HT-29 (cell line): ENCODE measurements at places on chromosomes 5 and 9.

GRCh38 chr5:90612919-90613318, 54.3 kb downstream of the ADGRV1 start:
- no peak for DNase-seq

DNA sequence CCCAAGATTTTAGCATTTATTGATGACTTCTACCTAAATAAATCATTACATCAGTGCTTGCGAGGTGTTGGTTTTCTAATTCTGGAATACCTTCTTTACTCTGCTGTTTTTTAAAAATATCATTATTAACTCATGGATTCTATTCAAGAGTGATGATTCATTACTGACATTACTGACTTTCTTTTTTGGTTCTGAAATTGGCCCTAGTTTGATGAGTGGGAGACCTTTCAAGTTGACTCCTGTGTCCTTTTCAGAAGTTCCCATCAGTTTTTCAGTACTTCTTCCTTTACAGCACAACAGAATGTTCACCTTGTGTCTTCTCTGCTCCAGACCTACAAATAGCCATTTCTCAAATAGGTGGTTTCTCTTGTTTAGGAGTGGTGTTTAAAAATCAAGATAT, 114.1 kb downstream of the PCSK5 start:
- DNase-seq: no peak

- no peak for DNase-seq
Measured at GRCh38 chr9:135101926-135102325, 14.5 kb downstream of the OLFM1 start.

- peak; percentile 63 for DNase-seq
Measured at GRCh38 chr5:109080896-109081295, 328.9 kb downstream of the PJA2 start.

- DNase-seq: no peak
Measured at GRCh38 chr5:15806613-15807012, 306.6 kb downstream of the FBXL7 start.

DNA sequence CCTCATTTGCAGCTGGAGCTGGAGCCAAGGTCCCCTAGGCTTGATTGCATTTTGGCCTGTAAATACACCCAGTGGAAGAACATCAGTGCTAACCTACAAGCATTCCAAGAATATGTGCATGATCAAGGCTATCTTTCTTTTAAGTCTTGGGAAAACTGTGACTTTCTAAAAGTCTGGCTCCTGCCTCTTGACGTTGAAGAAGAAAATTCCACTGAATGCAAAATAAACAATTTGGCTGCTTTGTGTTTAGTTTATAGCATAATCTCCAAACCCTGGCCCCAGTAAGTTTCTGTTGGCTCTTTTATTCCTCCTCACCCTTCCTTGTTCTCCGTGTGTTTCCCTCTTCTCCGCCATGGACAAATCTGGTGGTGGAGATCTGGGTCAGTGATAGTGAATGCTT, 109.3 kb upstream of the TLE1 start:
- no peak for DNase-seq

DNA sequence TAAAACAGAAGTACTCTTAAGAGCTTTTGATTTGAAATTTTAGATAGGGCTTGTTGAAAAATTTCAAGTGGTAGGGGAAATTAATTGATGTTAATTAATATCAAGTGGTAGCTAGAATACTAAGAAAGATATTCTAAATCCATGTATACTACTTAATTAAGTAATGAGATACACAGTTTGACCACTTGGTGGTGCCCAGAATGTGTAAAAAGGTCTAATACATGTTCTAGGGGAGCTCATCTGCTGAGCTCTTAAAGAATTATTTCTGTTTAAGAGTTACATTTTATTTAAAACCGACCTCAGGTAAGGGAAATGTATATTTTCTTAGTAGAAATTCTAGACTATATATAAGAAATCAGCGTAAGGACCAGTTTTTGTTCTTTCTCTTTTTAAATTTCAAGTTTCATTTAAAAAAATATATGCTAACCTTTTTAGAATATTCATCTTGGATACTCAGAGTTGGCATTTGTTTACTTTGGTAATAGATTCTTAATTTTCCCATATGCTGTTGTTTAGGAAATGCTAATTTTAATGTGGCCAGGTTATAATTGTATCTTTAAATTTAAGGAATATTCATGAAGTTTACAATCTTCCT, 61.5 kb downstream of the LNPEP start:
- peak; percentile 71 for DNase-seq

- DNase-seq: no peak
Measured at GRCh38 chr5:122297587-122298298, 14.3 kb upstream of the SNCAIP start.

- DNase-seq: no peak
Measured at GRCh38 chr5:57871496-57871895, 388.9 kb upstream of the ACTBL2 start.

DNA sequence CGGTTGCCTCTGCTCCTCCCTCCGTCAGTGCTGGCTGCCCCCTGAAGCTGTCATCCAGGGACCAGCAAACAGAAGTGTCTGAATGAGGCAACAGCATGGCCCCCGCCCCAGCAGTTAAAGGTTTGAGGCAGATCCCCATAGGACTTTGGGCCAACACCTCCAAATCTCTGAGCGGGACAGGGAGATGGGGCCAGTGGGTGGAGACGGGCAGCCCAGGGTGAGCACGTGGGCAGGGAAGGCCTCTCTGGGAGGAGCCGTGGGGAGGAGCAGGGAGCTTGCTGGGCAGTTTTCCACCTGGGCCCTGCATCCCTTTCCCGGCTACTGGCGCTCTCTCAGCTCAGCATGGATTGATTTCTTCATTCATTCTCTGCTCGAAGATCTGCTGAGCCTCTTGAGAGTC, 39.1 kb upstream of the NOTCH1 start:
- no peak for DNase-seq

DNA sequence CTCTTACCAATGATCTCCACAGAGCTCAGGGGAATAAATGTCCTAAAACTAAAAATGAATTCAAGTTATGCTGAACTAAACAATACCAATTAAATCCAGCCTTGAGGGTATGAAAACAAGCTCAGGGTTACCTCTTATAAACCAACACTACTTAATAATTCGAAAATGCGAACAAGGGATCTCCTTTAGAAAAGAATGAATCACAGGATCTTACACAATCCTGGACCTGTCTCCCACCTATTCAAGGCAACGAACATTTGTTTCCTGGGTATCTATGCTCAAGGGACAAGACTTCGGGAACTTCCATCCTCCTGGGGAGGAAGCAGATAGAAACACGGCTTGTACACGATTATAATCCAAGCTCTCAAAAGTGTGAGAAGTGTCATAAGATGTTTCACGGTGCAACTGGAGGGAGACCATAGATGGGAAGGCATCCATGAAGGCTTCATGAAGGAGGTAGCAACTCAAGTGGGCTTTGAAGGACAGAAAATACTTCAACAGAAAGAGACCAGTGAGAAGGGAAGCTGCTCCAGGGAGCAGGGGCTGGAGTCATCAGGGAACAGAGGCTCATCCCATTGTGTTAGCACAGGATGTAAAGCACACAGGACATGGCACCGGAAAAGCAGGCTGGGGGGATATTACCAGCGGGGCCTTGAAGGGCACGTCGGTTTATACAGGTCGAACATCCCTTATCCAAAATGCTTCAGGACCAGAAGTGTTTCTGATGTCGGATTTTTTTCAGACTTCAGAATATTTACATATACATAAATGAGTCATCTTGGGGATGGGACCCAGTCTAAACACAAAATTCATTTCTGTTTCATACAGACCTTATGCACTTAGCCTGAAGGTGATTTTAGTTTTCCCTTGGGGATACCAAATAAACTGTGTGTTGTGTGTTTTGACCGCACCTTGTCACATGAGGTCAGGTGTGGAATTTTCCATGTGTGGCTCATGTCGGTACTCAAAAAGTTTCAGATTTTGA, 87.4 kb downstream of the TLE1 start:
- no peak for DNase-seq

DNA sequence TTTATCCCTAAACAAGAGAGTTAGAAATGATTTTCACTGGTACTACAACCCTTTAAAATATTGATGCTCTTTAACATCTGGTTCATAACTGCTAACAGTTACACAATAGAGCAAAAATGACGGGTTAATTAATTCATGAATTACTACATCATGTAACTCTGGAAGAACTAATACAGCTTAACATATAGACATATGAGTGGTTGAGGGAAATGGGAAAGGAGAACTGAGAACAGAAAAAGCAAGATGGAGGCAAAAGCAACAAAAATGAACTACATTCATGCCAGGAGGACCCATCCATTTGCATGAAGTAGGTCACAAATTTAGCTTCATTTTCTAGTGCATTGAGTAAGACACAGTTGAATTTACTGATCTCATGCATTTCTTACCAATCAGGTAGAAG, 61.8 kb downstream of the C9 start:
- DNase-seq: no peak

GRCh38 chr5:151684690-151685361, 1.9 kb downstream of the SPARC start:
- no peak for DNase-seq

GRCh38 chr5:27011274-27011673, 27.1 kb downstream of the CDH9 start:
- no peak for DNase-seq

GRCh38 chr9:111483858-111484571, at the start of gene ECPAS:
ECPAS (minus strand) TSS chr9:111484383; CDS start chr9:111472918, 11,465 bp downstream.
- peak; percentile 79 for DNase-seq

- no peak for DNase-seq
Measured at GRCh38 chr5:5466227-5466626, 43.8 kb downstream of the ICE1 start.

- no peak for DNase-seq
Measured at GRCh38 chr5:151250346-151251000, 2.5 kb upstream of the GM2A start.

DNA sequence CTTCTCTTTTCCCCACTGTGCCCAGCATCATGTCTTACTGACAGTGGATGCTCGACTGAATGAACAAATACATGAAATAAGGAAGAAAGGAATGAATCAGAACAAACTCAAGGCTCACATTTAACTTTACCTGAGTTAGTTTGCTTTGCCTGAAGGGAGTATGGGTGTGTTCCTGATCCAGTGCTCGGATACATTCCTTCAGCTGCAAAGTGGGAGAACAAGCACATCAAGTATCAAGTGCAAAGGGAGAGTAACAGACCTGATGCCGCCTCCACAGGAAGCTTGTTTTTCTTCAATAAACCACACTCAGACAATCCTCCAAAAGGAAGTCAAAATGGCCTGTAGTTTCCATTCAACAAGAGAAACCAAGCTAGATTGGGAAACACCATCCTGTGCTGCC, 66.1 kb downstream of the KIF24 start:
- no peak for DNase-seq

DNA sequence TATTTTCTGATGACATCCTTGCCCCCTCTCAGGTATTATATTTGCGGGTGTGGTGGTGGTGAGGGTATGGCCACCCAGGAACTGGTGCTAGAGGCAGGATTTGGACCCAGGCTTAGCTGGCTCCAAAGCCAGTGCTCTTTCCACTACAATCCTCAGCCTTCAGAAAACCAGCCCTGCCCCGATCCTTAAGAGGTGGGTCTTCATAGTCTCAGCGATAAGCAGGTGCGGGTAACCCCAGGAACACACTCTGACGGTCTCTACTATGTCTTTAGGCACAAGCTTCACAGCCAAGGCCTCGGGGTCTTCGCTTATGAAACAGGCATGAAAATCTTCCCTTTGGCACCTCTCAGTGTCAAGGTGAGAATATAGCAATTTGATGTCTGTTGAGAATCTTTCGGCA, 169.3 kb downstream of the FGF18 start:
- no peak for DNase-seq

- DNase-seq: no peak
Measured at GRCh38 chr9:129863059-129863690, 27.9 kb downstream of the USP20 start.

DNA sequence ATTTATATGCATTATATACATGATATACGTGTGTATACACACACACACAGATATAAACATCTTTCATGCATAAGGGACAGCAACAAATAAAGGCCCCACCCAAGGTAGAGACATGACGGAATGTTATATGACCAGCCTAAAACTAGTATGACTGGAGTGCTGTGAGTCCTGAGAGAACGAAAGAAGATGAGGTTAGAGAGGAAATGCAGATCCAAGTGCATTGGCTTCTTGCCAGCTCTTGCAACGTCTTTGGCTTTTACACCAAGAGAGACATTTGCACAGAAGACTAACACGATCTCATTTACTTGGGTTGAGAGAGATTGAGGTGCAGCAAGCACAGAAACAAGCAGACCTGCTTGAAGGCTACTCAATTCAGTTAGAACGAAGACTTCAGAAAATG, 23.0 kb downstream of the CDH10 start:
- peak; percentile 15 for DNase-seq

DNA sequence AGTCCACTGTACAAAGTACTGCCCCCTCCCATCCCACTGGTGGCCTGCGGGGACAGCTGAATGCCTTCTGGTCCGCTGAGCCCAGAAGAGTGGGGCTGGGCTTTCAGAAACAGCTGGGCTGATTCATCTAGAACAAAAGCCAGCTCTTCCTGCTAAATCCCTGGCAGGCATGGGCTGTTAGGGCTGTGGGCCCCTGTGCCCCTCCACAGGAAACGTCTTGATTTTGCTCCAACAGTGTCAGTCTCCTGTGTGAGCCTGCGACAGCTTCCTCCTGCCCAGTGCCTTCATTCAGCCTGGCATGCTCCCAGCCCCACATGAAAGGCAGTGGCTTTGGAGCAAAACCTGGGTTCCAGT, 6.9 kb upstream of the GSN start:
- no peak for DNase-seq

DNA sequence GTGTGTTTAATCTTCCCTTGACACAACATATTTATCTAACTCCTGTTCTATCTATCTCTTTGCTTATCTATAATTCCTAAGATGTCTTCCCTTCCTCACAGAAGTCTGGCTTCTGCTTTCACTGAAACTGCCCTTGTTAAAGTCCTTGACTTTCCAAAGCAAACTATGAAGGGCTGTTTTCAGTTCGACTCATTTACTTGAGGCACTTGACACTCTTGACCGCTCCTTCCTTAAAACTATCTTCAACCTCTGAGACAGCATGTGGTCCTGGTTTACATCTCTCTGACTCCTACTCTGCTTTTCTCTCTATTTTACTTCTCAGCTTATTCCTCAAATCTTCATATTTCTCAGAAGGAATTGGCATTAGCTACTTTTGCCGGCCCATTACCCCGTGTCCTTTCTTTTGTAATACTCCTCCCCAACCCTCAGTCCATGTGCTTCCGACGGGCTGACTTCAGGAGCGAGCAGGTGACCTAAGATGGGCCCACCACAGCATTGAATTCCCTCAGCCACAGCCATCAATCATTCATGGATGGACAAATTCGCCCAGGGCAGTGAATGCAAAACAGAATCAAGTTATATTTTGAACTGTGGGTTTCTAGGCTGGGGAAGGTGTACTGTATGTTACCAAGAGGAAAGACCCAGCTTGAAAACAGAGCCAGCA, 1089.2 kb downstream of the PTPRD start:
- DNase-seq: no peak

- DNase-seq: no peak
Measured at GRCh38 chr5:95035891-95036685, 248.8 kb downstream of the MCTP1 start.

GRCh38 chr5:64201996-64202395, 36.4 kb downstream of the RNF180 start:
- no peak for DNase-seq
